Cerebellar nuclear complex (tissue), 1 donor: ENCODE measurements at places on chromosomes 2 and 18.

GRCh38 chr2:231622963-231623362 lies 30.3 kb downstream of the TEX44 start:
- no peak for DNase-seq

DNA sequence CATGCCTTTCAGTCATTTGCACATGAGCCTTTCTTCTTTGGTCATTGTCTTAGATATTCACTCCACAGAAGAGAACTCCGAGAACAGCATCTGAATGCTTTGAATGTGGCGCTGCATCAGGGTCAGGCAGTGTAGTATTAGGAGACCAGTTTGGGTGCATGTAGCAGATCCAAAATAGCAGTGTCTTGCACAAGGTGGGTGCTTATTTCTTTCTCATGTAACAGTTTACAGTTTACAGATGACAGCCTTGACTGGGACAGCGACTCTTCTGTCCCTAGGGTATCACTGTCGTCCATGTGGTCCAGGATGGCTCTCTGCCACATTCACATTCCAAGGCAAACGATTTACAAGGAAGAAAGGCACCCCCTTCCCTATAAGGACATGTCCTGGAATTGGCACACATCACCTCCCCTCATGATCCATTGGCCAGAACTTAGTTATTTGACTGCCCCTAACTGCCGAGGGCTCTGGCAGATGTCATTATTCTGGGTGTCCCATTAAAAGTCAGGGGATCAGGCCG lies 101.0 kb downstream of the STPG4 start:
- no peak for DNase-seq

GRCh38 chr2:215507836-215508235 lies 72.0 kb upstream of the FN1 start:
- DNase-seq: no peak

DNA sequence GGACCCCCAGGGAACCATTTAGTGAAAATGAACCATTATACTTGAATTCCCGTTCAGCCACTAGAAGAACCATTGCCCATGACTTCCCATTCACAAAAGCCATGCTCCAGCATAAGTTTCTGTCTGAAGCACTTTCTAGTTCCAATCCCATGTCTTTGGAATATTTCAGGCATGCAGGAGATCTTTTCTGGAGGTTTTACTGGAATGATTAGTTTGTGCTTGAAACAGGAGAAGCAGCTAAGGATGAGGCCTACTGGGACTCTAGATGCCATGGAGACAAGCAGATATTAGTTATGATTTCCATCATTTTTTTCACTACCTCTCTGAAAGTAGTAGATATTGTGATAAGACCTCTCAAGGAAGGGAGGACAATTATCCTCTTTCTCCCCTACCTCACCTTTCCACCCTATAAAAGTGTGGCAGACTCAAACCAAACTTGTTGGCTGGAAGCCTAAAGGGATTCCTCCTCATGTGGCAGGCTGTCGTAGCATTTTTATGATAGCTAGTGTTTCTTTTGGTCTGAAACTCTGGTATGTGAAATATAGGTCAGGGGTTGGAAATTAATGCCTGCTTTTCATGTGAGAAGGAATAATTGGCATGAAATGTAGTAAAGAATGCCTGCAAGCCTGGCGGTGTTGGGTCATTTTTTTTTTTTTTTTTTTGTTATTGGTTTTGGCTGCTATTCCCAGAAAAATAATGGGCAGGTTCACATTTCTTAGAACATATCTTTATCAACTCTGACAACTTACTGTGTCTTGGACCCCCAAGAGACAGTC lies 29.3 kb upstream of the MMADHC start:
- no peak for DNase-seq

DNA sequence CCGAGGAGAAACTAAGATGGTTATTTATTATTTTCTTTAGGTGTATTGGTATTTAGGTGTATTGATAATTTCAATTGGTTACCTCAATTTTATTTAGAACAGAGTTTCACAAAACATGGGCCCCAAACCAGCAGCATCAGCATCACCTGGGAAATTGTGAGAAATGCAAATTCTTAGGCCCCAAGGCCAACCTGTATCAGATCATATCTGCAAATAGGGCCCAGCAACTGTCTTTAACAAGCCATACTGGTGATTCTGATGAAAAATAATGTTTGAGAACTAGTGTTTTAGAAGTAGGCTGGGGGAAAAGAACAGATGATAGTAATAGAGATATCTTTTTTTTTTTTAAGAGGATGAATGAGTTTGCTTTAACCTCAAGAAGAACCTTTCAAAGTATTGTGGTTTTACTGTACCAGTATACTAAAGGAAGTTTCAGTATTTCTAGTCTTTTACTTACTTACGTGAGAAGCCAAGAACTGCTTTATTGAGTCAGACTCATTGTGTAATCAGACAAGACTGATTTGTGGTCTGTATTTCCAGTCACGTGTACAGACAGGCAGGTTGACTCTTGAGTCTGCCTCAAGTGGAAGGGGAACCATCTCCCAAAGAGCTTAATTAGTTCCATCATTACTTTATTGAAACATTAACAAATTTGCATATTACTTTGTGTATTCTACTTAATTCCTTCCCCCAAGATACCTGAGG lies 60.4 kb upstream of the GAREM1 start:
- DNase-seq: no peak

GRCh38 chr2:235663875-235664274 lies 170.0 kb downstream of the AGAP1 start:
- DNase-seq: no peak

DNA sequence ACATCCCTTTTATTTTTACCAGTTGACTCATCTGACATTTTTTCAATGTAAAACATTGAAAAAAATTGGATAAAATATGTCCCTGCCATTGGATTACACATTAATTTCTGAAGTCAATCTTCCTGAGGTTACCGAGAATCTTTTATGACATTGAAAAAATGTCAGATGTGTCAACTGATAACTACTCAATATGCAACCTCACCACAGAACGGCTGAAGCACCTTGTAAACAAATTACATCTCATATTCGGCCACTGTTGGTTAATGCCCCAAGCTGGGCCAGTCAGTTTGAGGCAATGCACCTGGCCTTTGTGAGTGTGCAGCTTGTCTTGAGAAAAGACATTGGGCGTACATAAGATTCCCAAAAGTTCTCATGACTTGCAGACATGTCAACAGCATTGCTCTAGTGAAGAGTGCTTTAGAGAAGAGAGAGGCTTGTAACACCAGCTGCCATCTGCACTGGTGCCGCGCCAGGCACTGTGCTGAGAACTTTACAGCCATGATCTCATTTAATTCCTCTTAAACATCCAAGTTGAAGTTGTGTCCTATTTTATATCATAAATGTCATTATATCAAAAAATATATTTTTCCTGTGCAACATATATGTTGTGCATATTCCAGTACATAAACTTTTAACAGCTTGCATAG lies 112.7 kb upstream of the SLC35G4 start:
- DNase-seq: no peak

- no peak for DNase-seq
Measured at GRCh38 chr2:54955358-54956110, 94.7 kb downstream of the RTN4 start.

GRCh38 chr18:59263661-59264060 lies 9.6 kb downstream of the RAX start:
- no peak for DNase-seq

GRCh38 chr2:9952856-9953503 lies 1.5 kb downstream of the GRHL1 start:
- DNase-seq: no peak

- no peak for DNase-seq
Measured at GRCh38 chr2:68363721-68364120, 1.4 kb upstream of the PLEK start.

GRCh38 chr2:219918944-219919343 lies 291.5 kb downstream of the SLC4A3 start:
- DNase-seq: no peak

GRCh38 chr18:77262643-77263465 lies 13.2 kb downstream of the GALR1 start:
- no peak for DNase-seq

GRCh38 chr2:17538844-17539554 lies 1.5 kb upstream of the VSNL1 start:
- no peak for DNase-seq

- no peak for DNase-seq
Measured at GRCh38 chr18:5747678-5748077, 147.6 kb downstream of the TMEM200C start.

DNA sequence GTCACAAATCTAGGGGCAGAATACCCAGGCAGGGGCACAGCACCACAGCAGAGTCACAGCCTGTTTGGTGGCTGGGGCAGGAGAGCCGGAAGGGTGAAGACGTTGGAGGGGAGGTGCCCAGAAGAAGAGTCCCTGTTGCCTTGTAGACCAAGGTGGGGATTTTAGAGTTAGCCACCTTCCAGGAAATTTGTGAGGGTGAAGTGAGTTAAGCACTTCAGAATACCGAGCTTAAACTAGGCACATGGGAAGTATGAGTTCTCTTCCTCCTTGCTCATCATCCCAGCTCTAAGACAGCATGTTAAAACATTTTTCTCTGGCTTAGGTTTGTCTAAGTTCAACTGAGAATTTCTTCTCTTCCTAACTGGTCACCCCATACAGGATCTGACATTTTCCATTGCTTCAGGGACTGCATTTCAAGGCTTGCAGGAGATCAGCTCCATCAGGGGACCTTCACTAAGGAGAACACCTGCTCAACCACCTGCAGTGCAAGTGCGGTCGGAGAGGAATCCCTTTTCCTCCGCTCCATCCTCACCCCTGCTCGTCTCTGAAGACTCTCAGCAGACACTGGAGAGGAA lies 26.5 kb upstream of the PHLPP1 start:
- DNase-seq: no peak

DNA sequence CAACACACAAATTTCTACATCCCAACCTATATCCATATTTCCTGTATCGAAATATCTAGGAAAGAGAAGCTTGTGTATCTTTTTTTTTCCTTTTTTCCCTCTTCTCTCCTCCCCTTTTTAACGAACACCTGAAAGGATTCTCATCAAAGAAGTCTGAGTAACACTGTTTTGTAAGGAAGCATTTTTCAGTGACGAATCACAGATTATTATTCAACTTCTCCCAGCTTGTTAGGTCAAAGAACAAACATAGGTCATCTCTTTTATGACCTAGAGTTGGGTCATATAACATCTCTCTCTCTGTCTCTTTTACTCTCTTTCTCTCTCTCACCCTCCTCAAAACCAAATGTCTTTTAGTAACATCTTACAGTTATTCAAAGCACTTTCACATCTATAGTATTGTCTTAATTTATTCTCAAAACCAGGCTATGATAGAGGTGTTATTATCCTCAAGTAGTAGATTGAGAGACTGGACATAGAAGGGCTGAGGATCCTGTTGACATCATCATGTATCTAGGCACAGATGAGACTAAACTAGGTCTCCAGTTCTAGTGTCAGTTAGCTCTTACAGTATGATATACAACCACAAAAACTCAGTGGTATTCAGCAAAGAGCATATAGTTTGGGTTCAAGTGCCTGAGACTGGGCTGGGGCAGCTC lies 80.1 kb upstream of the SPOPL start:
- DNase-seq: no peak

DNA sequence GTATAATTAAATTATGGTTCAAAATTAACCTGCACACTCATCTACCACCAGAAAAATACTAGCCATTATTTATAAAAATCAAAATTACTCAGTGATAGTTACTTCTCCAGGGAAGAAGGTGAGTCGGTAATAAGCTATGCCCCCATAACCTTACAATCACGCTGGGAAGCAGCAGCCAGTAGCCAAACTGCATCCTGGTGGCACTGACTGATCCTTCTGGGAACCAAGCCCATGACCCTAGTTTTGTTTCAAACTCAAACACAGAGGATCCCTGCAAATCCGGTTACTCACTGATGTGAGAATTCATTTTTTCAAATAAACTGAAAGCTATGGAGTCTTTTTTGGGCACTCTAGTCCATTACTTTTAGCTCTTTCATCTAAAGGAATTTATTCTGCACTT lies 88.2 kb upstream of the VWC2L start:
- no peak for DNase-seq

GRCh38 chr18:25544546-25545287 lies 192.8 kb upstream of the ZNF521 start:
- no peak for DNase-seq

DNA sequence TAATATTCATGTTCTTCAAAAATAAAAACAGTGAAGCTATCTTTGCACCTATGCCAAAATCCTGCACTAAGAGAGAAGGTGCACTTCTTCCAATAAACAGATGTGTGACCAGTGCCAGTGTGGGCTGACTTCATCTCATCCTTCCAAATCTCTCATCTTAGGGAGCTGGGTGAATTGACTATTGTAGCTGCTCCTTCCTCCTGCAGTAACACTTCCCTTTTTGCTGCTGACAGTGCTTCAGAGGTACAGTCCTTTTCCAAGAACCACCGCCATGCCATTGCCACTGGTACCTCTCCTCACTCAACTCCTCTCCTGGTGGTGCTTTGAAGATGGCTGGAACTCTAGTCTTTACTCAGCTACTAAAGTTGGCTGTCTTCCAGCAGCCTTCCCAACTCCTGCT lies 42.1 kb upstream of the ARHGAP25 start:
- no peak for DNase-seq

DNA sequence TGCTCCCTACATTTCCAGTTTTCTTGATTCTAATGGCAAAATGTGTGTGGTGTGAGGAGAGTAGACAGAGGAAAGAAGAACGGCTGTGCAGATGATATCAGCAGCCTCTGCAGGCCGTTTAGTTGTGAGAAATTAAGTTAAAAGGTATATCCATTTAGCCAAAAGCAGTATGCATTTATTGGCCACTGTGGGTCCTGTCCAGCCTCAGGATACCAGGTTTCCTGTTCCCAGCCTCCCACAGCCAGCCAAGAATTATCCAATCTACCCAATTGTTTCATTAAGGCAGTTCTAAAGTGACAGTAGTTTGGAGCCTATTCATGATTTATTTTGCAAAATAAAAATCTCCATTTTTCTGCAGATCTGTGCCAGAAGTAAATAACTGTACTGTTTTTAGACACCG lies 107.5 kb downstream of the TMEM18 start:
- DNase-seq: no peak

GRCh38 chr2:85920810-85921545 lies 32.2 kb upstream of the ST3GAL5 start:
- no peak for DNase-seq

- DNase-seq: no peak
Measured at GRCh38 chr18:45724601-45725000, 620 bp downstream of the SLC14A1 start.
